Right renal cortex interstitium (tissue), 3 donors: ENCODE measurements at places on chromosomes 5 and 9.

DNA sequence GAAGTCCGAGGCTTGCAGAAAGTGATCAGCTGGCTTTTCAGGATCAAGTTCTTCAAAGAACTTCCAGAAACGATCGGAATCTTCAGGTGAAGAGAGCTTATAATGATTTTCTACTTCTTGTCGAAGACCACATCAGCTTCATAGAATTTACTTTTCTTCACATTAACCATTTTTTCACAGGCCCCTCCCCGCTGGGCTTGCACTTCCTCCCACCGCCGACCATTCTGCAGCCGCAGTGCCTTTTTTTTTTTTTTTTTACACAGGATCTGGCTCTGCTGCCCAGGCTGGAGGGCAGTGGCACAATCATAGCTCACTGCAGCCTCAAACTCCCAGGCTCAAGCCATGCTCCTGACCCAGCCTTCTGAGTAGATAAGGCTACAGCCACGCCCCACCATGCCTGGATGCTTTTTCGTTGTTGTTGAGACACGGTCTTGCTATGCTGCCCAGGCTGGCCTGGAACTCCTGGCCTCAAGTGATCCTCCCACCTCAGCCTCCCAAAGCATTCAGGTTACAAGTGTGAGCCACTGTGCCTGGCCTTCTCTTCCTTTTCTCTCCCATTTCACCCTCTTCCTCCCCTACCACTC is 15.3 kb upstream of the RNF130 start:
- no peak for DNase-seq

GRCh38 chr9:105881021-105881420 is 186.7 kb downstream of the TMEM38B start:
- no peak for DNase-seq

GRCh38 chr5:111309384-111309783 is 85.2 kb downstream of the CAMK4 start:
- no peak for DNase-seq

GRCh38 chr5:98458004-98458403 is 315.5 kb upstream of the RGMB start:
- DNase-seq = no peak

DNA sequence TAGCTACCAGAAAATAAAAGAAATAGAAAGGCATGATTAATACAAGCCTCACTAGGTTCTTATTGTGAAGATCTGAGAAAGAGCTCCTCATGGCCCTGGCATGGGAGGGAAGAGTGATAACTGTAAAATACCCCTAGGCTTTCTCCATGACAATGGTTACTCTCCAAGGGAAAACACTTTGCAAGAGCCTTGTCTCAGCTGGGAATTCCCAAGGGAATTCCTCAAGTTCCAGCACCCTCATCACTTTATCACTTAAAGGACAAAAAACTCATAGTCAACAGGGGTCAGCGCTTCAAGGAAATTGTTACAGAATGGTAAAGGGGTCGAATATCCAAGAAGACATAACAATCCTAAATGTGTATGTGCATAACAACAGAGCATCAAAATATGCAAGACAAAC is 21.2 kb downstream of the SYK start:
- DNase-seq = no peak

GRCh38 chr5:96315431-96315830 is 117.6 kb downstream of the PCSK1 start:
- DNase-seq = no peak

- DNase-seq = no peak
Measured at GRCh38 chr9:1125741-1126140, 75.6 kb downstream of the DMRT2 start.

GRCh38 chr5:172723508-172723907 is 47.5 kb downstream of the DUSP1 start:
- DNase-seq = no peak

DNA sequence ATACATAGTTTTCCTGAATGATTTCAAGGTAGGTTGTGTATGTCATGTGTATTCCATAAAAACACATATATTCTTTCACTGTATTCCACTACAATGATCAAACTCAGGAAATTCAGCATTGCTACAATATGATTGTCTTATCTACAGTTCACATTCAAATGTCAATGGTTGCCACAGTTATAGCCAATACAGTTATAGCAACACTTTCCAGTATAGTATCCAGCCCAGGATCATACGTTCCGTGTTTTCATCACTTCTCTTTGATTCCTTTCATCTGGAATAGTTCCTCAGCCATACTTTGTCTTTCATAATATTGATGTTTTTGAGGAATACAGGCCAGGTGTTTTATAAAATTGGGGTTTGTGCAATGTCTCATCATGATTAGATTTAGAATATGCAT is 9.5 kb downstream of the OR2S2 start:
- no peak for DNase-seq

DNA sequence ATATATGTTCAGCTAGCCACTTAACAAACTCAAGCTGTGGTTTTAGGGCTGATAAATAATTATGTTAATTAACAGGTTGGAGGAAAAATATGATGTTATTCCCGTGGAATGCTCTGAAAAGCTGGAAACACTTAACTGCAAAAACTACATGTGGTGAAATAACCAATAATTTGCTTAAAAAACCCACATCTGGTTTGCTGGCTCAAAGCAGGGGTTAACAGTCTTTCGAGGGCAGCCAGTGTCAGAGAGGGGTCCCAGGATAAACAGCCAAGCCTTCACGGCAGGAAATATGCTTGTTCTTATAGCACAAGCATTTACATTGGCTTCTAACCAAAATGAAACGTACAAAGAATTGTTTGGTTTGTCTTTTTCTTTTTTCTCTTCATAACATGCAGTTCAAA is 254.0 kb upstream of the GAS1 start:
- DNase-seq = no peak

DNA sequence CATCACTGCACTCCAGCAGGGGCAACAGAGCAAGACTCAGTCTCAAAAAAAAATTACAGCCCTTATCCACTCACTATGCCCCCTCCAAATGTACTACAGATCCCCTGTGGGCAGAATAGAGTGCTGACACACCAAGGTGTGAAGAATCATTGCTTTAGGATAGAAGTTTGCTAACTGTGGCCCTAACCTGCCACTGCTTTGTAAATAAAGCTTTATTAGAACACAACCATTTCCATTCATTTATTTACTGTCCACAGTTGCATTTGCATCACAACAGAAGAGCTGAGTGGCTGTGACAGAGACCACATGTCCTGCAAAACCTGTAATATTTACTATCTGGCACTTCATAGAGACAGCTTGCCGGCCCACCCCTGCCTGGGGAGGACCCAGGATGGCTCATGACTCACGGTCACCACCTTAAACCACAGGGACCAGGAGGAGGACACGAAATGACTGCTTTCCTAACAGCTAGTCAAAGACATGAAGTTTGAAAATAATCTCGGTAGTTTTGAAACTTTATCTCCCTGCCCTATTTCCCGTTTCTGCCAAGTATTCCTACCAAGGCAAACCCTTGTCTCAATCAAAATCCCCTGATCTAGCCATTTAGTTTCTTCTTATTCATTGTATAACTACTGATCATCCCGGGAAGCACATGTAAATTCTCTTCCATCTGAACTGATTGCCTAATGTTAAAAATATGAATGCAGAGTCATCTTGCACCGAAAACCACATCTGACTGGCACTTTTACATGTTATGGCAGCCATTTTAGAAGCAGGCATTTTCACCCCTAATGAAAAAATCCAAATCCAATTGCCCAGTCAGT is 206.1 kb downstream of the SLIT3 start:
- no peak for DNase-seq

GRCh38 chr9:92253656-92254055 is 39.8 kb downstream of the IARS1 start:
- no peak for DNase-seq

GRCh38 chr9:115837618-115838017 is 316.0 kb upstream of the PAPPA start:
- no peak for DNase-seq

- DNase-seq = no peak
Measured at GRCh38 chr5:14337593-14337992, 194.5 kb downstream of the TRIO start.

- no peak for DNase-seq
Measured at GRCh38 chr5:74201334-74202081, 439.0 kb downstream of the ENC1 start.

DNA sequence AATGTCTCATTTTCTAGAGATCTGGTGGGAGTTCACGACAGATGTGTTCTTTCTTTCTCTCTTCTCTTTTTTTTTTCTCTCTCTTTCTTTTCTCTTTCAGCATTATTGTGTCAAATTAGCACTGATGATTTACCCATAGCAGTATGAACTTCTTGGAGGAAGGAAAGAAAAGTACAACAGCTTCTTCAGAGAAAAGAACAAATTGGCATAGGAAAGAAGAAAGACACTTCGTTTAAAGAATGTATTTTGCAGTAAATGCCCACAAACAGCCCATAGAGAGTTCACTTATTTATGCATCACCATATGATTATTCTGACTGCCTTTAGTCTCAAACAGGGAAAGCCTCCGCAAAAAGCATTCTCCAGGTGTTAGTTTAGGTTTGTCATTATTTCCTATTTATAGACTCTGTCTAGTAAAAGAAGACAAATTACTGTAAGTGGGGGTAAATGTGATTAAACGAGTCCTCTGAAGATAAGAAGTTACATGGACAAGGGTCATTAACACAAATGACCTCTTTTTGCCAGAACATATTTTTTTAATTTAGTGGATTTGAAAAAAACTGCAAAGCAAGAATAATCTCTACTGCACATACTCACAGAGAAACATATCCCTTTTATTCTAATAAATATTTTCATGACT is 68.0 kb downstream of the POU5F2 start:
- DNase-seq = no peak

- no peak for DNase-seq
Measured at GRCh38 chr9:89720696-89721175, 115.9 kb downstream of the GADD45G start.

- no peak for DNase-seq
Measured at GRCh38 chr9:22052376-22052945, 43.4 kb upstream of the CDKN2B start.

GRCh38 chr5:77232574-77233358 is 22.3 kb downstream of the PDE8B start:
- no peak for DNase-seq

DNA sequence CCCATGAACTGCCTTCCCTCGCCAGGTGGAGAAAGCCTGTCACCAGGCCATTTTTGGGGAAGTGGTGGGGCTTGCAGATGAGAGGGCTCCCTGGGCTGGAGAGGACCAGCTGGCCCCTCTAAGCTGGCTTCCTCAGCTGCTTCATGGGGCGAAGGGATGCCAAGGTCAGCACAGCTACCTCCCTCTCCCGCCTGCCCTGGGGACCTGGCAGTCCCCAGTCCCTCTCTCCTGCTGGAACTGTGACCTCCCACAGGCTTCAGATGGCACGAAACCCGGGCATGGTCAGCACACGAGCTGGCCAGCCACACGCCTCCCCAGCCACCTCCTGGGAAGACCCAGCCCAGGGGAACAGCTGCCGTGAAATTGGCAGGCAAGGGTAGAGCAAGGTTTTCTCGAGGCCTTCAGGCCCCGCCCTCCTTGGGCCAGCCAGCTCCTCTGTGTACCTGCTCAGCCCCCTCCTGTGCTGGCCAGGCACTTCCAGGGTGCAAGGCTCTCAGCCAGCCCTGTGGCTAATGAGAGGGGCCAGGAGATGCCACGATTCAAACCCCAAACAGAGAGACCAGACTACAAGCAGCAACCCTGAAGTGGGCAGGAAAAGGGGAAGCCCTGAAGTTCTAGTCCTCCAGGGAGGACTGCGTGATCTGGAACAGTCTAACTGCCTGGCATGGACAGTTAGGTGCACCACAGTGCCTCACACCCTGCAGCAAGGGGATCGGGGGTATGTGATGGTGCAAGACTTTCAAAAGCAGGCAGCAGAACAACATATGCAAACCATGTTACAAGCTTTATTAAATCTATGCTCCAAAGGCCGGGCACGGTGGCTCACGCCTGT is 12.9 kb downstream of the PLPP7 start:
- no peak for DNase-seq

GRCh38 chr5:79416499-79416898 is 97.4 kb downstream of the HOMER1 start:
- DNase-seq = no peak

GRCh38 chr9:99531313-99531712 is 290.4 kb upstream of the NR4A3 start:
- no peak for DNase-seq

DNA sequence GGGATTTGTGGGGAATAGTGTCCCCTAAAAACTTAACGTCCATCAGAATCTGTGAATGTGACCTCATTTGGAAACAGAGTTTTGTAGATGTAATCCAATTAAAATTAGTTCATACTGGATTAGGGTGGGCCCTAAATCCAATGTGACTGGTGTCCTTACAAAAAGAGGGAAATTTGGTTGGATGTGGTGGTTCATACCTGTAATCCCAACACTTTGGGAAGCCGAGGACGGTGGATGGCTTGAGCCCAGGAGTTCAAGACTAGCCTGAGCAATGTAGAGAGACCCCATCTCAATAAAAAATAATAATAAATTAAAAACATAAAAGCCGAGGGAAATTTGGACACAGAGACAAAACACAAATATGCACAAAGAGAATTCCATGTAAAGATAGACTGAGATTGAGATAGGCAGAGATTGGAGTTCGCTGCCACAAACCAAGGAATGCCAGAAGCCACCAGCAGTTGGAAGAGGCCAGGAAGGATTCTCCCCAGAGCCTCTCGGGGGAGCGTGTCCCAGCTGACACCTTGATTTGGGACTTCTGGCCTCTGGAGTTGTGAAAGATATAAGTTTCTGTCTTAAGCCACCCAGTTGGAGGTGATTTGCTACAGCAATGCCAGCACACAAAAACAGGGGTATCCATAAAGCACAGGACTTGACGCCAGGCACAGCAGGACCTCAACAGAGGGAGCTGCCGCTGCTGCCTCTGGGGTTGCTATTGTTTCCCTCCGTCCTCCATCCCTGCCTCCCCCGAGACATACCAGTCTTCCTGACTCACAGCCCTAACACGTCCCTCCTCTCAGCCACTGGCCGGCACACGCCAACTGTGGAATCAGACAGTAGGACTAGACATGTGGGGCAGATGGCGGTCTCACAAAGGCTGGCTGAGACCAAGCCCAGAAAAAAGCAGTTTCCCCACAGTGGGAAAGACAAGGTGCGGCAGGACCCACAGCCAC is 73.8 kb upstream of the IL17B start:
- DNase-seq = no peak

- no peak for DNase-seq
Measured at GRCh38 chr9:114301798-114302565, 20.9 kb upstream of the ORM1 start.

DNA sequence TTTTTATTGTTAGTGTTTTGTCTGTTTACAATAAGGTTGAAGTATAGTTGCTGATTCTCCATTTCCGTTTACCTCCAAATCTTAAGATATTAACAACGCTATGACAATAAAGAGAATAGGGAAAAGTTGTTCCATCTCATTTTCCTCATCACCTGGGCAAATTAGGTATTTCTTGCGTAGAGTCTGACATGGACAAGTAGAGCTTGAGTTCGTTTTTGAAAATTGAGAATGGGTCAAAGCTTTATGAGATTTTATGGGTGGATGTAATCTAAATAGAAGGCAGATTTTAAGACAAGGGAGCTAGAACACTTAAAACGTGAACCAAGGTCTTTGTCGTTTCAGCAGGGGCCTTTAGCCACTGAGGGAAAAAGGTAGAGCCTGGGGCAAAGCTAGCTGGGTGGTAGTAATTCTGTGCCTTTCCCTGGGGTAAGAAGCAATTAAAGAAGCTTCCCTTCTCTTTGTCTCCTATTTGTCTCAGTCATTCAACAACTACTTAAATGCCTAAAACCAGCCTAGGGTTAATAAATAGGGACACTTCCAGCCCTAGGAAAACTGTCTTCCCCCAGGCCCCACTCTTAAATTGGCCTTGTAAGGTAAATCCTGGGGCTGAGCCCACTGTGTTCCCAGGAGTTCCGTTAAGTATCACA is 551 bp upstream of the CAAP1 start:
- DNase-seq = peak; percentile 4
